Fibroblast of pulmonary artery (primary cell): ENCODE measurements at places on chromosomes 5 and 9.

GRCh38 chr9:114339130-114339908 lies 9.7 kb downstream of the ORM2 start:
- peak; percentile 65 for DNase-seq

GRCh38 chr5:77010243-77010642 lies 20.0 kb upstream of the AGGF1 start:
- DNase-seq: no peak

- no peak for DNase-seq
Measured at GRCh38 chr5:159799701-159800100, 116.6 kb upstream of the ADRA1B start.

- no peak for DNase-seq
Measured at GRCh38 chr9:101409079-101409477, 10.4 kb downstream of the ZNF189 start.

- no peak for DNase-seq
Measured at GRCh38 chr5:86716121-86716520, 98.4 kb downstream of the COX7C start.
